Caudate nucleus (tissue), 63 donors: ENCODE measurements at places on chromosomes 2 and 18.

- DNase-seq: no peak
Observed at GRCh38 chr2:6576302-6576701, 289.4 kb downstream of the CMPK2 start.

DNA sequence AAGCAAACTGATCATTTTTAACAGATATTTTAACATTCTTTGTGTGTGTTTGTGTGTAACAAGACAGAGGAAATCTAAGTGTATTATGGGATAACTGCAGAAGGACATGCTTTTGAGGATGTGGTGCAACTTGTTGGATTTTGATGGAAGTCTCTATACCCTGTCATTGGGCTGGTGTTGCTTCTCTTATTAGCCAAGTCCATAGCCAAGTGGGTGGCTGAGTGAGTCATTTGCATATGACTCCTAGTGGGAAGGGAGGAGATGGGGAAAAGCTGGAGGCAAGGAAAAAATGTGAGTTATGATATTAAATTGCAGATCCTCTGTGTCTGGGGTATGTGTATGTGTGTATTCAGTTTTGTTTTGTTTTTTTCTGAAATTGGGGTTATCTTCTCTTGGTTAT lies 879.9 kb downstream of the DCC start:
- no peak for DNase-seq

DNA sequence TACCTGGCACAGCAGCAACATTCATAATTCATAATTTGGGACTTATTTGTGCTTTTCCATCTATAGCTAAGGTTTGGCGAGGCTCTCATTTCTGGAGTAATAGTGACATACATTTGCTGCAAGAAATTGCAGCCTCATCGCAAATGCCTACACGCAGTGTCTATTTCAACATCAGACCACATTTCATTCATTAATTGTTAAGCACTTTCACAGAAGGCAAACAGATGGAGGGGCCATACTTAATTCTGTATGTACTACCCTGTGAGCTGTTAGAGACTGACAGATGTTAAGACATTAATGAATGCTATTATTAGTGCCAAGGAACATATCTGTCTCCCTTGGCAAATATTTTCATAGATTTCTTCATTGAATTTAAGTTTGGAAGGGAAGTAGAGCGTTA lies 125.7 kb downstream of the UXS1 start:
- DNase-seq: no peak

GRCh38 chr2:130762031-130762909 lies 6.9 kb downstream of the AMER3 start:
- DNase-seq: no peak

DNA sequence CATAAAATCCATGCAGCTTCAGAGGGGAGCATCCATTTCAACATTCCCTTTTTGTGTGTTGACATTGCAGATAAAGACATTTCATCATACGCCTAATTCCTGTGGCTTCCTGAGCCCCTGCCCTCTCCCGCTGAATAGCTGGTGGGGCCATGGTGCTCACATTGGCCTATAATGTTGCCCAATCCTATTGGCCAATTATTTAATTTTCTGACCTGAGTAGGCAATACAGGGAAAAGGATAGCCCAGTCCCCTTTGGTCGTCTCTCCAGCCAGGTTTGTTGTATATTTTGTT lies 163.8 kb upstream of the MYCN start:
- no peak for DNase-seq
